ENCODE measurements at places on chromosomes 6 and 20.

GRCh38 chr6:155375801-155376200 is 61.5 kb upstream of the TFB1M start:
- H3K27ac ChIP-seq, result no peak overlapping the region
- H3K36me3 ChIP-seq, result no peaks in the 10 kb centered on the region
- no peak overlapping the region for H3K4me3 ChIP-seq
- no peaks in the 10 kb centered on the region for H3K27me3 ChIP-seq

DNA sequence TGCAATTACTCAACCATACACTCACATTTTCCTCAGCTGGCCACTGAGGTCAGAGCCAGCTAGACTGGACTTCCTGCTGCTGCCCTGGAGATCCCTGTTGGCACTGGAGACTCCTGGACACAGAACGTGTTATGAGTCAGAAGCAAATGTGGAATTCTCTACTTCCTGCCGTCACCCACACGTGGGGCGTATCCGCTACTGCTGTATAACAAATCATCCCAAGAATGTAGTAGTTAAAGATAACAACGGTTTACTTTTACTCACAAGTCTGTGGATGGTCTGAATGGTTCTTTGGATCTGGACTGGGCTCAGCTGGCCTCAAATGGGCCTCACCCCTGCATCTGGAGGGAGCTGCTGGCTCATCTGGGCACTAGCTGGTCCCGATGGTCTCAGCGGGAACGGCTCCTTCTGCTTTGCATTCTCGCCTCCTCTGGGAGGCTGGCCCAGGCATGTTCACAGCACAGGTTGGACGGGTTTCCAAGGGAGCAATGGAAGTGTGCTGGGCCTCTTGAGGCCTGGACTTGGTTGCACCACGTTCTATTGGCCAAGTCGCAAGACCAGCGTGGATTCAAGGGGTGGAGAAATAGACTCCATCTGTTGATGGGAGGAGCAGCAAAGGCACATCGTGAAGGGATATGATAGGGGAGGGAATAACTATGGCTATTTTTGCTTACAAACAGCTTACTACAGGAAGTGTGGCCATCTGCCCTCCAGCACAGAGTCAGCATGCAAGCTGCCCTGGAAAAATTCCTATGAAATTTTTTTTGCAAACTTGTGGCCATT is 118.5 kb downstream of the SNX5 start:
- H3K4me1 ChIP-seq, result peaks cover 8% of the 10 kb centered on the region
- no peak overlapping the region for H3K4me3 ChIP-seq
- peak; percentile 38 for DNase-seq
- H3K36me3 ChIP-seq, result no peaks in the 10 kb centered on the region

DNA sequence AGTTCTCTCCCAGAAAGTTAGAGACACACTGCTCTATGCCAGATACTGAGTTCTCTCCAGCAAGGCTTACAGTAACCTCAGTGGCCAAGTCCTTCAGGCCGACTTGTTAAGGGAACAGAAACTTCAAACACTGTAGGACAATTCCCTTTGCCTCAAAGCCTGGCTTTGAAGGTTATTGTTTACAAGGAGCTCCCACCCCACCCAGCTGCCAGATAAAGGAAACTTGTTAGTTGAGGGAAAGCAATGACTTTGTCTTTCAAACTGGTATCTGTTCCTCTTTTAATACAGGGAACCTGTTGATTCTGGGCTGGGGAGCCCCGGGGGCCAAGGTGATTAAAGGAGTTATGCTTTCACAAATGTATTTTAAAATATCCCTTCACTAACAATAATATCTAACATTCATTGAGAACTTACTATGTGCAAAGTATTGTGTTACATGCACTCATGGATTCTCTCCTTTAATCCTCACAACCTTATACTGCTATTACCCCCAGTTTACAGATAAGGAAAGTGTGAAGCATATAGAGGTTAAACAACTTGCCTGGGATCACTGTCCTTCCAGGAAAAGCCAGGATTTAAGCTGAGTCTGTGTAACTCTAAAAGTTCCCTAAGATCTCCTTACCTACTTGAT is 27.6 kb upstream of the CDKN1A start:
- H3K36me3 ChIP-seq, result no peaks in the 10 kb centered on the region
- DNase-seq, result no peak
- no peaks in the 10 kb centered on the region for H3K4me1 ChIP-seq
- H3K27ac ChIP-seq, result no peak overlapping the region
- no peaks in the 10 kb centered on the region for H3K27me3 ChIP-seq

- H3K4me3 ChIP-seq, result no peak overlapping the region
- H3K27me3 ChIP-seq, result no peaks in the 10 kb centered on the region
- DNase-seq, result no peak
- no peaks in the 10 kb centered on the region for H3K36me3 ChIP-seq
- no peaks in the 10 kb centered on the region for H3K4me1 ChIP-seq
Observed at GRCh38 chr20:36043441-36043840, 75.1 kb downstream of the CNBD2 start.

GRCh38 chr6:149079911-149080491 is 237.5 kb upstream of the TAB2 start:
- no peak overlapping the region for H3K27ac ChIP-seq
- DNase-seq, result peak; percentile 73
- no peaks in the 10 kb centered on the region for H3K36me3 ChIP-seq
- H3K4me3 ChIP-seq, result no peak overlapping the region
- H3K27me3 ChIP-seq, result no peaks in the 10 kb centered on the region

- H3K4me1 ChIP-seq, result peaks cover 9% of the 10 kb centered on the region
- H3K27me3 ChIP-seq, result peaks cover 5% of the 10 kb centered on the region
- DNase-seq, result no peak
- H3K36me3 ChIP-seq, result no peaks in the 10 kb centered on the region
- H3K27ac ChIP-seq, result no peak overlapping the region
Observed at GRCh38 chr6:31114970-31115849, 610 bp downstream of the PSORS1C1 start.

Measured in lung (tissue), 17 donors.